Right lung (tissue), 10 donors: ENCODE measurements at places on chromosomes 2 and 18. TPM values are rescaled to one million over a fixed set of nuclear protein-coding genes. Genes with fewer than 3 reads are reported as not detected.

- no peak for DNase-seq
Observed at GRCh38 chr18:58015065-58015780, 28.8 kb upstream of the NEDD4L start.

RNF125 gene
- polyA plus RNA-seq: 7.8 TPM

DNA sequence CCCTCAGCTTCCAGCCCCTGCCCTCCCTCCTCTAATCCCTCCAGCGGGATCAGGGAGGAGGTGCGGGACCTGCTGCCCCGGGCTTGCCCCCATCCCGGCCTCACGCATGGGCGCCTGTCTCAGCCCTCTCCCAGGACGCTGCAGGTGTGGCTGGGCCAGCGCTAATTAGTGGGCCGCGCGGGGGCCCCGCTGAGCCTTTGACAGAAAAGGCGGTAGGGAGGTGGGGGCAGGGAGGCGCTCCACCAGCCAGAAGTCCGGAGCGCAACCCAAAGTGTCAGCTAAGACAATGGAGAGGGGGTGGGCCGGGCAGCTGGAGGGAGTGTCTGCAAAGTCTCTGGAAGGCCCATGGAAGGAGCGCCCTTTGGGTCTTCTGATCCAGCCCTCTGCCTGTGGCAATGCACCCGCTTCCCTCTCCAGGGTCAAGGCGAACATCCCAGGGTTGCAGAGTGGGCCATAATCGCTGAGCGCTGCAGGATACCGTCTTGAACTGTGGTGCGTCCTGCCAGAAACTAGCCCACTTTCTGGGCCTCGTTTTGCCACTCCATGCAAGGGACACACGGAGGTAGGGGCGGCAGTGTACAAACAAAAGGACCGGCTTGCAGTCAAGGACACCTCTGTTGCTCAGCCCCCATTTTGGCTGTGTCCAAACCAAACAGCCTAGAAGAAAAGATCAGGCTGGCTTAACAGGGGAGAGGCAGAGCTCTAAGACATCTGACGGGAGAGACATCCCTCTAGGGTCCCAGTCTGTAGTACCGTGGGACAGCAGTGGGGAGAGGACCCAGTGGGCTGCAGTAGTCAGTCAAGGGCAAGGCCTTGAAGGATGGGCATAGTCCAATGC, 3.5 kb downstream of the ATP6V1B1 start:
- DNase-seq: no peak

DSG1 gene
- not detected for polyA plus RNA-seq
